ENCODE measurements at places on chromosomes 6 and 20.

- no peak for DNase-seq
These were observed 7.9 kb upstream of the GMNN start for GRCh38 chr6:24766680-24767462.

DNA sequence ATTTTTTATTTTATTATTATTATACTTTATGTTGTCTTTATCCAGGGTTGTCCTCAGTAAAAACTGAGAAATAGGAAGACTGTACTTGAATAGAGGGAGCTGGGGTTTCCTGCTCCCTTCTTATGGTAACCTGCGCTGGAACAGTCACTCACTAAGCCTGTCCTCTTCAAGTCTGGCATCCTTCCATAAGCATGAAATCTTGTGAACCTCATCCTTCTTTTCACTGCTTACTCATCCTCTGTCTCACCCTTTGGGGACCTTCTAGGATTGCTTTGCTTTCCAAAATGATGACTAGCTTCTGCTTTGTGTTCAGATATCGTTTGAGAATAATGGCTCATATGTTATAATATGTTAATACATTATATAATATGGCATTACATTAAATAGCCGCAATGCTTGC lies 90.6 kb downstream of the C6orf118 start:
- DNase-seq = no peak

- DNase-seq = no peak
These were observed 277.3 kb downstream of the CDH4 start for GRCh38 chr20:61529354-61529753.

DNA sequence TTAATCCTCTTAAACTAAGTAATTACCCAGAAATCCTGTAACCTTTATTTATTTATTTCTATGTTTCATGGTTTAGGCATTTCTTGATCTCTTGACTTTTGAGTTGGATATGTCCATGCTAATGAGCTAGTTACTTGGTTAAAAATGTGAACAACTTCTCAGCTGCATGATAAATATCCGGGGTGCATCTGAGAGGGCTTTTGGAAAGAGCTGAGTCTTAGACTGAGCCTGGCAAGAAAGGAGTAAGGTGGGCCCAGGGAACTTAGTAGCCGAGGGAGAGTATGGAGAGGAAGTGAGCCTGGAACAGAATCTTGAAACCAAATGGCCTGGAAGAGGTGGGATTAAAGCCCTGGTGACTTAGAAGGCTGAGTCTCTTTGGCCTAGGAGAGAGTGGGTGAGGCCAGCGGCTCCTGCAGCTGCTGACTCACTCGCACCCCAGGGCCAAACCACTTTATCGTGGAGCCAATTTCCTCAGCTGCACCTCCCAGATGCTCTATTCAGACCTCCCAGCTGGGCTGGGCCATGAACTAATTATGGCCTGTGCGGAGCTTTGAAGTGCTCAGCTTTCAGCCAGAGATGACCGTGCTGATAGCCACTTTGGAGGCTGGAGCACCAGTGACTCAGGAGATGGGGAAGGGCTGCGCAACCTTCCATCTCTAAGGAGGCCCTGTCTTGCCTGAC lies 19.1 kb downstream of the TGM3 start:
- DNase-seq = no peak

- DNase-seq = no peak
These were observed 9.0 kb upstream of the DDX27 start for GRCh38 chr20:49210101-49210756.

DNA sequence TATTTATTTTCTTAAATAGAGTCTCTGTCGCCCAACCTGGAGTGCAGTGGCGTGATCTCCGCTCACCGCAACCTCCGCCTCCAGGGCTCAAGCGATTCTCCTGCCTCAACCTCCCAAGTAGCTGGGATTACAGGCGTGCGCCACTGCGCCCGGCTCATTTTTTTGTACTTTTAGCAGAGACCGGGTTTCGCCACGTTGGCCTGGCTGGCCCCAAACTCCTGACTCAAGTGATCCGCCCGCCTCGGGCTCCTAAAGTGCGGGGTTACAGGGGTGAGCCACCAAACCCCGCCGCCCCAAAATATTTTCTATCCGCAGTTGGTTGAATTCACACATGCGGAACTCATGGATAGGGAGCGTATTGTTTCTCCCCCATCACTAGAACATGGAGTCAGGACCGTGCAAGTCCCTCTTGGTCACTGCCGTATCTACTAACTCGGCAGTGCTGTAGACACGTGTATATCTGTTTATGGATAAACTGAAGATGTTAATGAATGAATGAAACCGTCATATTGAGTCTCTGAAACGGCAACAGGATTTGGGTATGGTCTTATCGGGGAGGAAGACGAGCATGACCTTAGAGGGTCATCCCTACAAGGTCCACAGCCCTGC lies 904 bp downstream of the MKKS start:
- no peak for DNase-seq

- DNase-seq = no peak
These were observed 963 bp upstream of the RMND1 start for GRCh38 chr6:151452750-151453427.

DNA sequence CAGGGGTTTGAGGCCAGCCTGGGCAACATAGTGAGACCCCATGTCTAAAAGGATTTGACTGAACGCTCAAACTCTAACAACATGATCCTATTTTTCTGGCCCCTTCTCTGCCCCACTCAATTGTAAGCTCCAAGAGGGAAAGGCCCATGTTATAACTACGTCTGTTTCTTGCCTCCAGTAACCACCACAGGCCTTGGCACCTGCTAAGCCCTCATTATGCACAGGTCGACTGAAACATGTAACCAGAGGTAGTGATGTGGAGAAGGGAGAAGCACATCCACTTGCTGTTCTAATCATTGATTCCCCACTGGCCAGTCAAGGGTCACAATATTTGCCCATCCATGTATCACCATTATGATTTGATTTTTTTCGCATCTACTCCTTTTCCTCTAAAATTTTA lies 475.5 kb downstream of the KIF16B start:
- DNase-seq = no peak

DNA sequence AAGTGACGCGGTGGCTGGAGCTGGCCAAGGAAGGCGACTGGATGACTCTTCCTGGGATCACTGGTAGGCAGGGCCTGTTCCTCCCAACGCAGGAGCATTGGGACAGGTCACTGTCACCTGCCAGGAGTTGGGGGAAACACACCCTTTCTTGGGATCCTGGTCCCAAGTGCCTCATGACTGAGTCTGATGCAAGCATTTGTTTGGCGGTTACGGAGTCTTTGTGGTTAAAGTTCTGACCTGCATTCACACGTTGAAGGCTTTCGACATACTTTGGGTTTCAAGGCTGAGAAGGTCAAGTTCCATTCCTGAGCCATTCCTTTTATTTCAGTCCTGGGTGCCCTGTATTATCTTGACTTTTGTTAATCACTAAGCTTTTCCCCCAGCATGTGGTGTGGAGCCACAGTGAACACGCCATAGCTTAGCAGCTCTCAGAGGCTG lies 6.0 kb downstream of the PNLDC1 start:
- DNase-seq = no peak

DNA sequence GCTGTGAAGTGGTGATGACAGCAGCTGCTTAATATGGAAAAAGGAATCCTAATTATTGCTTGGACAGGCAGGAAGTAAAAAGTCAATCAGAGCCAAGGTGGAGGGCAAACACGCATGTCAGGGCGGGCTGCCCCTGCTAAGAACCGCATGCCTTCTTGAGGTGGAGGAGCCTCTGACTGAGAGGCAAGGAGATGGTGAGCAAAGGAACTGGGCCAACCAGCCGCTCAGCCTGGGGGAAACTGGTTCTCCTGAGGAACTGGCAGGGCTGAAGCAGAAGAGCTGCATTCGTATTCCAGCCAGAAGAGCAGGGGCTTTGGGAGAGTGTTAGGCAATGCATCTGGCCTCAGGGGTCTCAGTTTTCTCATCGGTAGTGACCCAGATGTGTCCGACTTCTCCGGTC lies 13.1 kb upstream of the MLN start:
- no peak for DNase-seq

DNA sequence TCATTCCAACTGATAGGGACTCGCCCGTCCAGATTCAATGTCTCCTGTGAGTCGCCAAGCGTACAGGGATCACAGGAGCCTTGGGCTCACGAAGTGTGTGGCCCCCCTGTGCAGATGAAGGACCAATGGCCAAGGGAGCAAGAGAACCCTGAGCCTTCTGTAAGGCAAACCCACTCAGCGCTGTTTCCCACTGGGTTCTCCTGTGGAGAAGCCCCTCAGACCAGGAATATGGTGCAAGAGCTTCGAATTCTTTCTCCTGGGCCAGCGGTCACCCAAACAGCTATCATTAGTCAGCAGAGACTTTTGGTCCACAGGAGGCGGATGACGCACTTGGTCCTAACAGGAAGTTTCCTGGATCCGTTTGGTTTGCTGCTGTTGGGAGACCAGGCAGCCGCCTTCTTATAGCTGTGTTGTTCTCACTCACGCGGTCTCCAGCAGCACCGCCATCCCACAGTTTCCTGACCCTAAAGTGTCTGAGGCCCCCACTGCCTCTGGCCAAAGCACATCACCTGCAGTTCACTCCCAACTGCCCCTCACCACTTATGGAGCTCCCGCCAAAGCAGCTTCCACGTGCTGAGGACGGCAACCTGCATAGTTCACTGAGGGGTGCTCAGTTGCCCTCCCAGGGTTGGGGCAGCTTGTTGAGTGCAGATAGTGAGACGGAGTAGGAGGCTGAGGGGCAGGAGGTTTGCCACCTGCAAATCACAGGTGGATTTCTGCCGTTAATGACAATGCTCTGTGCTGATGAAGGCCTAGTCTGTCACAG lies 268.6 kb downstream of the ERMARD start:
- DNase-seq = no peak
